ENCODE measurements at places on chromosomes 3 and 15. TPM values are rescaled to one million over a fixed set of nuclear protein-coding genes. Genes with fewer than 3 reads are reported as not detected.

Gene SYNPR
- total RNA-seq: not detected

Gene BRK1
- total RNA-seq: 104 TPM

Gene KBTBD13
- total RNA-seq: not detected

Gene GPR15
- 1.4 TPM for total RNA-seq

Gene ACSBG1
- total RNA-seq: not detected

Gene OXNAD1
- 24.8 TPM for total RNA-seq

Gene ADAMTS7
- total RNA-seq: 0.24 TPM

Gene SEMA6D
- total RNA-seq: not detected

Gene CCR8
- 0.87 TPM for total RNA-seq

- DNase-seq: no peak
Observed at GRCh38 chr3:125054449-125055329, 1.1 kb downstream of the HEG1 start.

GRCh38 chr3:57226176-57226575 is 1.4 kb upstream of the APPL1 start:
- no peak for DNase-seq

GRCh38 chr3:61634678-61635077 is 73.3 kb downstream of the PTPRG start:
- no peak for DNase-seq

- no peak for DNase-seq
Observed at GRCh38 chr3:45632956-45633355, 38.4 kb downstream of the LIMD1 start.

DNA sequence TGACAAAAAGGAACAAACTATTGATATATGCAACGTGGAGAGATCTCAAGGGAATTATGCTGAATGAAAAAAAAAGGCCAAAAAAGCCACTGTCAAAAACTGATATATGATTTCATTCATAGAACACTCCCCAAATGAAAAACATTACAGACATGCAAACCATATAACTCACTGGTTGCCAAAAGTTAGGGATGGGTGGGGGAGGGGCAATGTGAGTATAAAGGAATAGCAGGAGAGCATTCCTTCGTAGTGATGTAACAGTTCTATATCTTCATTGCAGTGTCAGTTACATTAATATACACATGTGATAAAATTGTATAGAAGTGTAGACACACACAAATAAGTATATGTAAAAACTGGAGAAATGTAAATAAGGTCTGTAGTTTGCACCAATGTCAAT is 12.2 kb downstream of the GBE1 start:
- DNase-seq: no peak

DNA sequence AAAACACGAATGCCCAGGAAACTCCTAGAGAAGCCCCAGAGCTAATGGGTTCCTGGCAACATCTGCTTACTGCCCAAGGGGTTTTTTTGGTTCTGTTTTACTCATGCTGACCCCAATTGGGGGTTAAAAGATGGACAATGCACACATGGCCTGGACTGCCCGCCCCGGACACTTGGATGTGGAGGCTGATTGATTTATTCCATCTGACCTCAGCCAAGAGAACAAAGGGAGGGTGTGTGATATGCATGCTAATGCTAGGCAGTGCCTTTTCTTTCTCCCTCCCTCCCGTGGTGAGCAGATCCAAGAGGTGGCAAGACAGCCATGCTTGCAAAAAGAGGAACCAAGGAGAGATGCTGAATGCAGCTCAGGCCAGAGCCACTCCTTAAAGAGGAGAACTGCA is 3.3 kb upstream of the LRTM1 start:
- no peak for DNase-seq

GRCh38 chr3:185330238-185330637 is 32.7 kb upstream of the MAP3K13 start:
- DNase-seq: no peak

DNA sequence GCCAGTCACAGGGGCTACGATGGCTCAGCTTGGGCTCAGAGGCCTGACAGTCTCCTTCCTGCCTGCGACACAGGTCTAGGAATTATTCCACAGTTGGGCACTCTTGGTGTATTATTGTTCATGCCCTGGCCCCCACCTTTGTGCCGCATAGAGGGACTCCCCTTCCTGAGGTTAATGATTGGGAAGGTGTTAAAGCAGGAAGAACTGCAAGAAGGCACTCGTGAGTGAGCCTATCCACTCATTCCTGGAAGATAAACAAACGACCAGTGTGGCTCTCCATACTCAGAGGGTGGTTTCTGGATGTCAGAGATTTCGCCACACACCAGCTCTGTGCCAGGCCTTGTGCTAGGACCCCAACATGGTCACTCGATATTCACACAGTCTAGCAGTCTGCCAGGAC is 12.3 kb downstream of the LIPC start:
- no peak for DNase-seq

GRCh38 chr3:129393271-129393670 is 35.2 kb downstream of the EFCAB12 start:
- DNase-seq: no peak

GRCh38 chr15:57455929-57456328 is 79.6 kb downstream of the CGNL1 start:
- DNase-seq: no peak

GRCh38 chr3:17158941-17159682 is 274.4 kb downstream of the PLCL2 start:
- no peak for DNase-seq

DNA sequence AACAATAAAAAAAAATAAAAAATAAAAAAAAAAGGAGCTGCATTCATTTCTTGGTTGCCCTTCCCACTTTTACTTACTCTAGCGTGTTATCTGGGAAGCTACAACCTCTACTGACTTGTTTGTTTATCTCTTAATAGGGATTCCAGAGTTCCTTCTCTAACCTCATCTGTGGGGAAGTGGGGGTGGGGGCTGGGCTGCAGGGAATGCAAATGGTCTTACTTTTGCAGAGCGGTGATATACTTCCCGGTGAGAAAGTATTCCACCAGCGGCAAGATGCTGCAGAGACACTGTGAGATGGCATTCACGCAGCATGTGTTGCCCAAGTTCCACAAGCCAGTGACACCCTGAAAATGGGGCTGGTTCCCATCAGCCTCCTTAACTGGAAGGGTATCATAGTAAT is 2.1 kb downstream of the USP50 start:
- no peak for DNase-seq

- no peak for DNase-seq
Observed at GRCh38 chr15:101183226-101183930, 68.5 kb downstream of the CHSY1 start.

GRCh38 chr3:43212914-43213611 is 73.3 kb upstream of the SNRK start:
- no peak for DNase-seq

- DNase-seq: peak; percentile 17
Observed at GRCh38 chr3:124620600-124621063, 109.6 kb upstream of the UMPS start.

- no peak for DNase-seq
Observed at GRCh38 chr15:89400116-89400781, 65.6 kb upstream of the POLG start.

DNA sequence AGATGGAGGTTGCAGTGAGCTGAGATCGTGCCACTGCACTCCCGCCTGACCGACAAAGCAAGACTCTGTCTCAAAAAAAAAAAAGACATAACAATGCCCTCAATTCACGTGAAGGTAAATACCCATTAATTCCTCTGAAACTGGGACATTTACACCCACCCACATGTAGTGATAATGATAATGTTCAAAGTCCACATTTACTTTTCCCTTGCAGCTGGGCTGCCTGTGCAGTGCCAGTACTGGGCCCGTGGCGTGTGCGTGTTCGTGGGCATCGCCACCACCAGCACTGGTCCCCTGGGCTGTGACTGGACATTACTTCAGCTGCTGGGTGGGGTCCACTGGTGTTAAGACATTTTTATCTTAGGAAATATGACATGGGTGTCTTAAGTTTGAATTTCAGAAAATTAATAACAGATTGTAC is 123.6 kb downstream of the SLC25A26 start:
- DNase-seq: no peak

GRCh38 chr3:122232485-122232884 is 49.0 kb downstream of the CASR start:
- no peak for DNase-seq

DNA sequence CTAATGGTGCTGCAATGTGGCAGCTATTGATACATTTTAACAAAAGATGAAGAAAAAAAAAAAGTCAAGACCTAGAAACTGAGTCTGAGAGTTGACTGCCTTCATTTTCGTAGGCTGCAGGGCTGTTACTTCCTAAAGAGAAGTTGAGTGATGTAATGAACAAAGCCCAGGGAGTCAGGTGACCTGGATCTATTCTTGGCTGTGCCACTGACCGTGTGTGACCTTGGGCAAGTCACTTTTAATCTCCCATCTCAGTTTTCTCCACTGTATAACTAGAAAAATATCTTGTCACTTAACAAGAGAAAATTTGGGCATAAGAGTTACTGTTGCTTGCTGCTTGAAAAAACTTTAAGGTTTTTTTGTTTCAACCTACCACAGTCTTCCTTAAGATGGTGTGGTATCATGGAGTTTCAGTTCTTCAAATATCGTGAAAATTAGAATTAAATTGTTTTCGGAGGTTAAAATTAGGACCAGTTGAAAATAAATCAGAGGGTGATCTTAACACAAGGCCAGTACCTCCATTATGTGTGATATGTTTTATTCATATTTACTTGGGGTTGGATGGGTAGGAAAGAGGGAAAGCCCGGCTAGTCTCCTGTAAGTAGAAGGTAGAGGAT is 5.8 kb downstream of the FMN1 start:
- no peak for DNase-seq
